Stimulated activated CD4-positive, alpha-beta T cell treated with anti-CD3 and anti-CD28 coated beads, Interleukin-15, amount 100 ng/mL, for 1 hour (primary cell): ENCODE measurements at places on chromosomes 3 and 15.

- no peak for DNase-seq
These were observed 45.8 kb upstream of the LRRN1 start for GRCh38 chr3:3753416-3753815.

DNA sequence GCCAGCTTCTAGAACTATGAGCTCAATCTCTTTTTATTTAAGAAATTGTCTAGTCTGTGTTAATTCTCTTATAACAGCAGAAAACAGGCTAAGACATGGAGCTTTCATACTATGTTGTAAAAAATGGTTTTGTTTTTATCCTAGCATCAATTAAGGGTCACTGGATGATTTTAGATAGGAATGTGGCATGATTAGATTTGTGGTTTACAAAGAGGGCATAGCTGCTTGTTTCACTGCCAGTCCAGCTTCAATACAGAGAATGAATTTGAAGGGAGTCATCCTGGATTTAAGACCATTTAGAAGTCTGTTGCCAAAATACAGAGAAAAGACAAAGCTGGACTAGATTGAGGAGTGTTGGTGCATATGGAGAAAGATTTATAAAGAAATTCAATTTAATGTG lies 532.6 kb upstream of the CCDC54 start:
- DNase-seq = no peak

DNA sequence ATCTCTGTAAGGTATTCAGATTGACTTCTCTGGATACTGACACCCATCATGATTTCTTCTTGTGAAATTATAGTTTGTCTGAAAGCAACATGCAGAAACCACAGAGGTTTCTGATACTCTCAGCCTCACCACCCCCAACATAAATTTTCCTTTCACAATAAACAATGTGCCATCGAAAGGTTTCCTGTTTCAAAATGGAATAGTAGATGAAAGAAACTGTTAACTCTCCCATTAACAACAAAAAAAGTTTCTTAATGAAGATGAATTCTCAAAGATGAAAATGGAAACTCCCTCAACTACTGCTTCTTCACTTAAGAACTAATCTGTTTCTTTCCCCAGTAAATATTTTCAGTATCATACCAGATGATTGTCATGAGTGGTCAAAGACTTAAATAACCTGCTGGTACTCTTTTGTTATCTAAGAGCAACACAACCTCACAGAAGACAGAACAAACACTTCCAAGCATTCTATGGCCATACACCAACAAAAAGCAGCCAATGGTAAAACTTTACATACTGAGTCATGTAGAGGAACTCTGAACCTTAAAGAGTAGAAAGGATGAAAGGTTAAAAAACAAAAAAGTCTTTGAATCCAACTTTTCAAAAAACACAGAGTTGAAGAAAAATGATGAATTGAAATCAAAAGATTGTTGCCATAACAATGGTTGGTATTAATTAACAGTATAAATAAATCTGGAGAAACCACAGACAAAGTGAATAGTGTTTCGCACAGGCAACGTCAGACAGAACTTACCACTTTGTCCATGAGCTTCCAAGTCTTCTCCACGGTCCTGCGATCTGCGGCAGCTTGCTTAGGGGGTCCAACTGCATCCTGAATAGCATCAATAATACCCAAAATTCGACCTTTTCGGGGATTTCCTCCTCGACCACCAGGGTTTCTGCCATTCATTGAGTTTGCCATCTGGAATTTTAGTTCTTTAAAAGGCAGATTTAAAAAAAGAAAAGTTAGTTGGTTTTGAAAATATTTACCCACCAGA lies 1.9 kb downstream of the CBLB start:
- DNase-seq = no peak

GRCh38 chr15:42065033-42065432 lies 29.3 kb downstream of the PLA2G4D start:
- DNase-seq = no peak

GRCh38 chr3:102207151-102207571 lies 227.7 kb upstream of the ZPLD1 start:
- no peak for DNase-seq

DNA sequence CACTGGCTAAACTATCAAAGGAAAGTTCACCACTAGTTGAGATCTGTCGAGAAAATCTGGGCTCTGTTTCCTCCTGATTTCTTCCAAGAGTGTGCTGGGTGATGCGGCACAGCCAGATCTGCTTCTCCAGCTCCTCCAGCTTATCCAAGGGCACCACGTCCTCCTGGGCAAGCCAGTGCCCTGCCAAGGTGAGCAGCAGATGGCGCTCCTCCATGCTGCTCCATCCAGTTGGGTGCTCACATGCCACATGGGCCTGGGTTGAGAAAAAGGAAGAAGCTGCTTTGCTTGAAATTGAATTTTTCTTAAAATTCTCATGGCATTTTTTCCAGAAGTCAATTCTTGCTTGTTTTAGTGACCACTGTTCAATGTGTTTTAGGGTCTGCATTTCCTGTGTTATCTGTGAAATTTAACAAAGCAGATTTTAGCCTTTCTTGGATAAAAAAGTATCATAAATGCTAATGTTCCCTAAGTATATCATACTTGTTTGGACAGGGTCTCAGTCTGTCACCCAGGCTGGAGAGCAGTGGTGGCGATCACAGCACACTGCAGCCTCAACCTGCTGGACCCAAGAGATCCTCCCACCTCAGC lies 47.3 kb downstream of the EIF3J start:
- DNase-seq = peak; percentile 49

DNA sequence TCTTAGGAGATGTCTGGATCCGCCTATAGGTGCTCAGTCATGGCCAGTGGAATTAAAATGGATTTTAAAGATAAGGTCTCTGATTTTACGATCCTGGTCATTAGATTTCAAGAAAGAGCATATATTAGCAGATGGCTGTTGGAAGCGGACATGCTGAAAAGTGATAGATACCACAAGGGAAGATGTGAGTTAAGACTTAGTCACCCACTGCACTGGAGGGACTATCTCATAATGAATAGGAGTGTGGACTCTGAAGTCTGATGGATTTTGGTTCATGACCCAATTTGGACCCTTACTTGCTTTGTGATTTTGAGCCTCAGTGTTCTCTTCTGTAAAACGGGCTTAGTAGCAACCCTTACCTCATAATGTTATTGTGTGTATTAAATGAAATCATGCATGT lies 214.7 kb downstream of the CHST2 start:
- no peak for DNase-seq

DNA sequence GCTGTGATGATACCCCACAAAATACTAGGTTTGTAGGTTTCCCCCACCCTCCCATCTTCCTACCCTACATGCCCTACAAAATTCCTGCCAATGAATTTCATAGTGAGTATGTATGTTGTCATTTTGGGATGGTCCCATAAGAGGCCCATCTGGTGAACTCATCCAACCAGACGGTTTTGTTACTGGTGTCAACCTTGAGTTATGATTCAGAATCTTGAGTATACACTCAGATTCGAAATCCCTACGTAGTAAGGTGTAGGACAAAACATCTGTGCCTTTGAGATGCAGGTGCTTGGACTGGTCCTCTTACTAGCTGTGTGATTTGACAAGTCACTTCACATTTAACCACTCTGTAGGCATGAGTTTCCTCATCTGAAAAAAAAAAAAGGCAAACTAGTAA lies 3.6 kb downstream of the SIAH2 start:
- no peak for DNase-seq

GRCh38 chr15:33262306-33262705 lies 48.5 kb upstream of the RYR3 start:
- no peak for DNase-seq

GRCh38 chr15:63593705-63594671 lies 3.2 kb upstream of the FBXL22 start:
- DNase-seq = no peak

DNA sequence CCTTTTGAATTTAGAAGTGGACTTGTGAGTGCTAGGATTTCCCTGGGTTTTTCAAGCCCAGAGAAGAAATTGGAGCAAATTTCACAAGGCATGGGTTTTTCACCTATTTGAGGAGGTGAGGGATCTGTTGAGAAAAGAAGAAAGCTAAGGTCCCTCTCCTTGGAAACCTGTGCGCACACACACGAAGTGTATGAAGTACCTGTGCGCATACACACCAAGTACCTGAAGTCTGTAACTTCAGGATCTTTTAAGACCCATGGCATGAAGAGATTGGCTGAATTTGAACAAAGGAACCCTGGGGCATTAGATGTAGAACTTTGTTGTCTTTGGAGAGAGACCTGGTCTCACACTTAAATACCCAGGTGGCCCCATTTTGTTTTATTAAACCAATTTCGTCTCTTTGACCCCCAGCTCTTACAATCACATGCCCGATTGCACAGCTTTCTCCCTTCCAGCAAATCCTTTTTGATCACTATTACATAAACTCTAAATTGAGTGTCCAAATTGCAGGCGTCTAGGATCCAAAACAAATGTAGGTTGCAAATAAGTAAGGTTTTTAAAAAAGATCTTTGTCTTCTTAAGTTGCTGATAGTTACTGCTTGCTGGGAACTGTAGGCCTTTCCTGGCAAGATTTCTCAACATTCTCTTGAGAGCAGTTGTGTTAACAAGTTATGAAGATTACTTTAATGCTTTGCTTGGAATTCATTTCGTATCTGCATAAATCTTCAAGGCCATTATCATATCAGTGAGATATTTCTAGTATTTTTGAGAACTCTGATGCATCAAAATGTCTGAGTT lies 64.3 kb downstream of the CMTM8 start:
- DNase-seq = no peak

DNA sequence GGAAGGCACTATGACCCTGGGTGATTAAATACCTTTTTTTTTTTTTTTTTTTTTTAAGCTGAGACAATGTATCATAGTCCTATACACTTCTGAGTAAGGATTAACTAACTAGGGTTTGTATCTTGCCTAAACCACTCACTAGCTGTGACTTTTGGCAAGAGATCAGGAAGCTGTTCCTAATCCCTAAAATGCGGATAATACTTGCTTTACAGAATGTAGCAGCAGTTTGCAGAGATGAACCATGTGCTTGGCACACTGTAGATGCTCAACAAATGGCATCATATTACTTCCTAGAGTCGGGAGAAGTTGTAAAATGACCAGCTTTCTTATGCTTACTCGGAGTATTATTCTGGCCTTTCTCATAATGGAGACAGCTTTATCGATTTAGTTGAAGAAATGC lies 25.6 kb upstream of the PYGO1 start:
- DNase-seq = no peak

DNA sequence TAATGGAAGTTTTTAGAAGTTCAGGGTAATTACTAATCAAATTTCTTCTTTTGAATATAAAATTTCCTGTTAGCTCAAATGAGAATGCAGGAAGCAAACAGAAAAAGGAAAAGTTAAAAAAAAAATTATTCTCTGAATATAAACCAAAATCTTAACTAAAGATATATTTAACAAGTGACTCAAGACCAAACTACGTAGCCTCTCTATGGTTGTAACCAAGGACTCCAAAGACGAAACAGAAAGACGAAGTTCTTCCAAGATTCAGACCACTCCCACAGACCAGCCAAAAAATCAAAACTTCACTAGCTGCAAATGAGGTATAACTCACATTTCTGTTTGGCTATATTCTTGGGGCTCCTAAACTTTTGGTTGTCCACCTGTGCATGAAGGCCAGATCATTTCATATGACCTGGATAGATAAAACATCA lies 846.5 kb upstream of the ALCAM start:
- DNase-seq = no peak

GRCh38 chr3:126916546-126916945 lies 66.4 kb upstream of the PLXNA1 start:
- DNase-seq = no peak

DNA sequence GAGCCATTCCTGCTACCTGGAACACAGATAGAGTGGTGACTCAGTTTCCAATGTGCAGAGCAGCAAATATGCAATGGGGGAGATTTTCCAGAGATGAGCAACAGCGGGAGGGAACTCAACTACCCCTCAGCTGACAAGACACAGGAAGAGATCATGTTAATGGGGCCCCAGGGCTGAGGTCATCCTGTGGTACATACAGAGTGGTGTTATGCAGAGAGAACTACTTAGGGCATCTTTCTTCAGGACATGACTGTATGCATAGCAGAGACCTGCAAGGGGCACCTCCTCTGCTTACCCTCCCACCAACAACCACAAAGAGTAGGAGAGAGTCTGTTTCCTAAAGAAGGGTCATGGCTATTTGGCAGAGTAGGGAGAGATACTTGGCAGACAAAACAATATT lies 6.8 kb upstream of the TBC1D5 start:
- DNase-seq = no peak

DNA sequence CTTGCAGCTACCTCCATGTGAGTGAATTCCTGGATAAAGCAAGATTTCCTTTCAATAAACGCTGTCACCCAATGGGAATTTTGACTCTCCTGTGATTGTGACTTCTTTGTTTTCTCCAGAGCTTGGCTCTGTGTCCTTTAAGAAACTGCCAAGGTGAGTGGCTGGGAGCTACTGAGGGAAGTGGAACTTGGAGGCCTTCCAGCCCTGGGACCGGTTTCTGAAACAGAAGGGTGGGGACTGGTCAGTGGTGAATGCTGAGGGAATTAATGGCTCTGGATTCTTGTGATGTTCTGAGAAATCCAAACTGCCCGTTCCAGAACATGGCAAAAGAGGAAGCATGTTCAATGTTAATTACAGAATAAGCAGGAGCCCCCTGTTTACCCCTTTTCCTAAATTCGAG lies 41.1 kb upstream of the MYZAP start:
- no peak for DNase-seq

GRCh38 chr3:152229692-152230091 lies 39.0 kb upstream of the MBNL1 start:
- no peak for DNase-seq

- no peak for DNase-seq
These were observed 41.6 kb upstream of the ROPN1 start for GRCh38 chr3:124033360-124034015.

GRCh38 chr15:77201665-77202064 lies 130.8 kb upstream of the TSPAN3 start:
- DNase-seq = no peak

DNA sequence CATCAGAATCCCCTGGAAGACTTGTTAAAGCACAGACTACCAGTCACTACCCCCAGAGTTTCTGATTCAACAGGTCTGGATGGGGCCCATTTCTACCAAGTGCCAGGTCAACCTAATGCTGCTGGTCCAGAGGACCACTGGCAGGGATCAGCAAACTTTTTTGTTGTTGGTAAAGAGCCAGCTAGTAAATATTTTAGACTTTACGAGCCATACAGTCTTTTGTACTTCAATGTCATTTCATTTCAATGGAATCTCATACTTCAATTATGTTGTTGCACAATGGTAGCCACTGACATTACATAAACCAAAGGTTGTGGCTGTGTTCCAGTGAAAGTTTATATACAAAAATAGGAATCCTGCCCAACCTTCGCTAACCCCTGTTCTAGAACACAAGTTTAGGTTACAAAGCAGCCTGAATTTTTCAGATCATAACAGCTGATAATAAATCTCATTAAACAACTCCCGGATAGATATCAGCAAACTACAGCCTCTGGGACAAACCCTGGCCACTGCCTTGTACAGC lies 28.7 kb downstream of the ULK4 start:
- DNase-seq = no peak
